ENCODE measurements at places on chromosomes 2 and 18.

DNA sequence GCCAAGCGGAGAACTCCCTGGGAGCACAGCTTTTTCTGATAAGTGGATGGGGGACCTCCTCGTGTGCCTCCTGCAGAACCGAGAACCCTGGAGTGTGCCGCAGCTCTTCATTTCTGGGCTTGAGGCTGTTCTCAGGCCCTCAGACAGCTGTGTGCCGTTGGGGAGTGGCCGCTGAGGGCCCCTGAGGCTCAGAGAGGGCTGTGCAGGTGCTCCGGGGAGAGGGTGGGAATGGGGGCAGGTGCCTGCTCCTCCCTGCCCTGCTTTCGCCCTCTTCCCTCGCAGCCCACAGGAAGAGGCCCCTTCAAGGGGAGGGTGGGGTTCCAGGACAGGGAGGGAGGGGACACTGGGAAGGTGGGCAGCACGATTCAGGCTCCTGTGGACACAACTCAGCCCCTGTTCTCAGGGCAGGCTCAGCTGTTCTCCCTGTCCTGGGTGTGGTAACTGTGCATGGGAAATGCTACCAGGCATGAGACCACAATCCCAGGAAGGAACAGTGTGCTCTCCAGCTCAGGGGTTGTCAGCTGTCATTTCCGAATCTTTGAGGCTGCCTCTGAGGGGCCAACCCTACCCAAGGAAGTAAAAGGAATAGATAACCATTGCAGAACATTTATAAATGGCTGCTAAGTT lies 11.3 kb downstream of the LCT start:
- no peak for DNase-seq

DNA sequence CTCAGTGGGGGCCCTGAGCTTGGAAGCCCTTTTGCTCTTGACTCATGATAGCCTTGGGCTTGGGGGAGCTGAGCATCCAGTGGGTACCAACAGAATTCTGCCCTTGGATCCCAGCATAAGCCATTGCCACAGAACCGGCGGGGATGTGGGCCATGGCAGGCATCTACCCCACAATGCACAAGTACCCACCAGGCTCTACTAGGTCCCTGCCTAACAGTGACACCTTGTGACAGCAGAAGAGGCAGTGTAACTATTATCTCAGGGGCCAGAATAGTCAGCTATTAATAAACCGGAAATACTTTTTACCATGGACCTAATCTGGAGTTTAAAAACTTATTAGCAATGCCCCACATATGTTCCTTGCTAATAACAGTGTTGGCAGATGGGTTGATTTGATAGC lies 397.2 kb downstream of the TMEM182 start:
- no peak for DNase-seq

DNA sequence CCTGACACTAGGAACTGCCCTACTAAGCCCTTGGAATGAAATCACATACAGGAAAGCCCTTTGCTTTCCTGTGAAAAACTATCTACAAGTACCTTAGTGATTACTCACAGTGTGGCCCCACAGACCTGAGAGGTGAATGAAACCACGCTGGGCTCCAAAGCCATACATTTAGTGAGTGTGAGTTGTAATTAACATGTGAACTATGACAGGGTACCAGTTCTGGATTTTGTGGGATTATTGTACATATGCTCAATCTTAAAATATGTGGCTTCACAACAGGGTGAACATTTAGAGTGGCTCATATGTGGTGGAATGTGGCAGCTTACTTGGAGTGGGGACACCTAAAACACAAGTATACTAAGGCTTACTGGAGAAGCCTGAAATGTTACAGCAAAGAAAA lies 12.3 kb downstream of the KCTD1 start:
- peak; percentile 26 for DNase-seq

- no peak for DNase-seq
Observed at GRCh38 chr2:200443916-200444315, 66.0 kb downstream of the KCTD18 start.

DNA sequence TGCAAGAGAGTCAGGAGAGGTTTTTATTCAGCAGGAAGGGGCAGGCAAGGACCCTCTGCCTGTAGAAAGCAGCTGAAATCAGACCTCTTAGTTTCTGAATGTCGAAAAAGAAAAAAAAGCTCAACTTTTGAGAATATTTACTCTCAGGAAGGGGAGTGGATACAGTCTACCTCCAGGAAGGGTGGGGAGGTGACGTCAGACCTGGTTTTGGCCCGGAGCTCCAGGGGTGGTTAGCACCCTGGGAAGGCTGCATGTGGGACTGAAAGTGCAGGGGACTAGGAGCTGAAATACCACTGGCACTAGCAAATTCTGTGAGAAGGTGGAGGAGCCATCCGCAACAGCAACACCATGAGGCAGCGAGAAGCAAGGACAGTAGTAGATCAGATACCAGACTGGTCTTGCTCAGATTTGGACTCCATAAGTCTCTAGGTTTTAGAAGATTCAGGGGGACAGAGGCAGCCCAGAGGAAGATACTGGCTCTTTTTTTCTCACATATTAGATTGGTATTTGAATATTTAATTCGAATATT lies 19.8 kb downstream of the MC2R start:
- no peak for DNase-seq

GRCh38 chr2:102755284-102755683 lies 6.5 kb upstream of the TMEM182 start:
- DNase-seq, result no peak

- no peak for DNase-seq
Observed at GRCh38 chr2:205058409-205058808, 513.1 kb downstream of the PARD3B start.

DNA sequence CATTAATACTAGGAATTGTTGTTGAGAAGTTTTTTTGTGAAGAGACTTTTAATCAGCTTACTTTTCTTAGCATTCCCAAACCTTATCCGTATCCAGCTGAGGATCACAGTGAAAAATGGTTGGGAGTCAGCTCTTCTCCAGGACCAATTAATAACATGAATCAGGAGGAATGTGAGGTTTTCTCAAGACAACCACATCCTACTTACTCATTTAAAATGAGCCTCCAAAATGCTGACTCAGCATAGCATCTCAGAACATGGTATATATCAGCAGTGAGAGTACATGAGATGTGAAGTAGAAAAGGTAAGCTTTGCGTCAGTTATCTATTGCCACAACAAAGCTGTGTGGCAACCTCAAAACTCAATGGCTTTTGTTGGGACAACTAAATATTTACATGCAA lies 140.3 kb downstream of the NRP2 start:
- DNase-seq, result no peak

DNA sequence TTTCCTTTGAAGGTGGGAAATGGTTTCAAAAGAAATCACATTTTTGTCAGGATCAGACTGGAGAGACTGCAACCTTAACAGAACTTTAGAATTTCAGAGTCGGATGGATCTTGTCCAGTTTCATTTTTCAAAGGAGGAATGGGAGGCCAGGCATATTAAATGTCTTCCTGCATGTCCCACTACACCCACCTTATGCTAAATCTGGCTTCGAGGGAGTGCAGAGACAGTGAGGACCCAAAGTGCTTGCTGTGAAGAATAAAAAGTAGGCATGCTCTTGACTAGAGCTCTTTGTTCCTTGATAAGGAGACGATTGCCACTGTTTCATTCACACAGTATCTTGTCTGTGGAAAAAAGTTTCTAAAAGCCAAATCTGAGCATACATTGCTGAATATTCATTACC lies 197.6 kb downstream of the SLC4A3 start:
- DNase-seq, result no peak

DNA sequence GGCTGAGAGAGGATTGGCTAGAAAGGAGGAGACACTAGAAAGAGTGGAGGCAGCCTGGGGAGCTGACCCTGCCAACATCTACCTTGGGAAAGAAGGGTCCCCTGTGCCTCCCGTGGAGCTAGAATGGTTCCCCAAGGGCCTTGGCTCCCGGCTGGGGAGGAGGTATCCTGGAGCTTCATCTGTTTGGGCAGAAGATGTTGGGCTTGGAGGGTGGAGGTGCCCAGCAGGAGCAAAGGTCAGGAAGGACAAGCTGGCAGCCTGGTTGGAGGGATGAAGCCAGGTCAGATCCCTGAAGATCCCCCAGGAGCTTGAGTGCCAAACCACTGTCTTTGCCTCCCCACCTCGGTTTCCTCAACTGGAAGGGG lies 2.9 kb downstream of the ATP6V1B1 start:
- no peak for DNase-seq

DNA sequence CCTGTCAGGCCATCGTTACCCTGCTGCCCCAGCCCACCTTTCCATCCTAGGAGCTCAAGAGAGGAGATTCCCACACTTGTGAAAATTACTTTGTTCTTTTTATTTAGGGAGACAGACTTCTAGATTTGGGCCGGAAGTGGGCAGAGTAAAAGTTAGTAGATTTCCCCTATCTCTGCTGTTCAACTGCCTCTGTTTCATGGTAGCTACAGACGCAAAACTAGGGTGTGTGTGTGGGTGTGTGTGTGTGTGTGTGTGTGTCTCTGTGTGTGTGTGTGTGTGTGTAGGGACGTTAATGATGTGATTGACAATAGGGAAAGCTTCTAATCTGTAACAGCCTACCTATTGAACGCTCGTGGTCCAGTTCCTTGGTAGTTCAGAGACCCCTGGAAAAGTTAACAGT lies 438 bp downstream of the PSMA8 start:
- DNase-seq, result no peak

- DNase-seq, result no peak
Observed at GRCh38 chr2:174157053-174157452, 91.3 kb downstream of the OLA1 start.

- no peak for DNase-seq
Observed at GRCh38 chr2:177466337-177467195, 74.0 kb downstream of the AGPS start.

DNA sequence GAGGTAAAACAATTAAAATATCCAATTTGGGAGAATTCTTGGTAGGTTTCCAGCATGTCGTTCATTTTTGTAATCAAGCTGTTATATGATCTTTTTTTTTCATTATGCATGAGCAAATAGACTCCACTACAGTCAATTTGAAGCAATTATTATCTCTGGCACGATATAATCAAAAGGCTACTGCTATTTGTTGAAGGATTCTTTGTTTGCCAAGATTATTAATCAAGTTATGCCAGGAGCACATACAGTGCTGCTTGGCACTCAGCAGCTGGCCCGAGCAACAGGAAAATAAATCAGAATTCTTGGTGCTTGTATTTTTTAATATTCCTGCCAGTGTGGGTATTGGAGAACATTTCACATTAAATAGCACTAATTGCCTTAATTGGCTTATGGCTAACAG lies 279.5 kb downstream of the RND3 start:
- DNase-seq, result no peak

DNA sequence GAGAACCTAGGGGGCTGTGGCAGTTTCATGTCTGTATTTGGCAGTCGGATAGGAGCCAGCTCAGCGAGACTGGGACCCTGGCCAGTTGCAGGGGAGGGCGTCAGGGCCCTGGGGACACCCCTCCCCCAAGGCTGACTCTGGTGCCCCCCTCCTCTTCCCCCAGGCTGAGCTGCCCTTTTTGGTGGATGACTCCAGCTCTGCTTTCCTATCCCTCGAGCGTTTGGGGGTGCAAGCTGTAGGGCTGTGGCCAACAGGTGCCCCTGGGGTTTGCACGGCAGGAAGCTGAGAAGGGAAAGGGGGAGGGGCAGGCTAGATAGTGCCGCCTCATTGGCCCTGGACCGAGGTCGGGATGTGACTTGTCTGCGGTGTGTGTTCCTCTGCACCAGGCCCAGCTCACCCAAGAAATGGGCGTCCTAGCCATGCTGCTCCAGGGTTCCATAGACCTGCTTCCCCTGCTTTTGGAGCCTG lies 26.4 kb downstream of the SPEG start:
- DNase-seq, result peak; percentile 28

GRCh38 chr2:200961674-200962073 lies 1.8 kb downstream of the ORC2 start:
- DNase-seq, result no peak

GRCh38 chr18:7668392-7668791 lies 101.3 kb downstream of the PTPRM start:
- DNase-seq, result no peak

DNA sequence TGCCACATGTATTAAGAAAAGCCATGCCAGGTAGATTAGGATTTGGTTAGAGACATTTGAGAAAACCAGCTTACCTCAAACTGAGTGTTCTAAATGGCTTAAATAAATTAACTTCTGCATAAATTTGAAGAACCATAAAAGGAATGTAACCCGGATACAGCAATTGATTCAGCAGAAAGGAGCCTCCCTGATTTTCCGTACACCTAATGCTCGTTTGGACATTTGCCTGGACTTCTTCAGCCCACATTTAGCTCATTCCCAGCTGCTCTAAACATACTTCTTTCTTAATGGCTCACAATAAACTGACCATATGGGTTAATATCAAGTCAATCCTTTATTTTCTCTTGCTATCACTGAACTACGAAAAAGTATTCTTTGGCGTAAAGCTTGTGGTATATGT lies 392.4 kb downstream of the ZNF516 start:
- DNase-seq, result no peak

GRCh38 chr2:231803501-231804138 lies 17.4 kb downstream of the COPS7B start:
- no peak for DNase-seq

DNA sequence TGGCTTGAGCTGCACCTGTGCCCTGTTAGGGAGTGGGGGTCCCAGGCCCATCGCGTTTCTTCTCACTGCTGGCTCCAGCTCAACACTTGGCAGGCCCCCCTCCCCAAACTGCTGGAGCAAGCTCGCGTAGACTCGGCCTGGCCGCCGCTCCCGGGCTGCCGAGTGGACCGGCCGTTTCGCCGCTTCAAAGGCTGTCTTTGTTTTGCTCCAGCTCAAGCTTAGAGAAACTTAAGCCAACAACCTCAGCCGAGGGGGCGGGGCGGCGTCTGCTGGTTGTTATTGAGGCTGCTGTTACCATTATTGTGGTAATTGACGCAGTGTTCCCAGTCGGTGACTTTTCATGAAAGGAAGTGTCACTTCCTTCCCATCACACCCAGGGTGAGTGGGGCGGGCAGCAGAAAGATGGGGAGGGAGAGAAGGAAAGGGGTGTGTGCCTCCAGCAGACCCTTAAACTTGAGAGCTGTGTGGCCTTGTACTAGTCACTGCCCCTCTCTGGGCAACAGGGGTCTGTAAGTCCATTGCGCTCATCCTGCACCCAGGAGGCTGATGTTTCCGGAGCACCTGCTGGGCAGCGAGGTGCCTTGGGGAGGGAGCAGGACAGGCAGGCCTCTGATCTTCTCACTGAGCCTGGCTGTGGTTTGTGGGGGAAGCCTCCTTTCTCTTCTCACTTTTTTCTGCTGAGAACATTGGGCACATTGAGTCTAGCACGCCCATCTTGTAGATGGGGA lies 2.1 kb downstream of the ARID5A start:
- DNase-seq, result peak; percentile 86

DNA sequence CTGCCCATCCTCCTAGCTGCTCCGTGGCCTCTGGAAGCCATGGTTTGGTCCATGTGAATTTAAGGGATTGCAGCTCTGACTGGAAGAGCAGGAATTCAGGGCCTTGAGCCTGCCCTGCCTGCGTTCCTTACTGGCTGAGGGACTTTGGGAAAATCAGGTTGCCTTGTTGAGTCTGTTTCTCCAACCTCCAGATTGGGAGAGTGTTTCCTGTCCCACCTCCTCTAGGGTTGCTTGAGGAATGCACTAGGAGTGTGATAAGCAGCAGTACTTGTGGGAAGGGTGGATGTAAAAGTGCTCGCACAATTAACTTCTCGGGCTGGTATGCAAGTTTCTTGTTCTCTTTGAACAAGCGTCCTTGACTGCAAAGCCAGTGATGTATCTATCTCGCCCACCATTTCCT lies 84.4 kb upstream of the YWHAQ start:
- no peak for DNase-seq

GRCh38 chr18:13879492-13879891 lies 35.8 kb downstream of the MC2R start:
- DNase-seq, result no peak

GRCh38 chr2:143528021-143528420 lies 398.8 kb downstream of the ARHGAP15 start:
- DNase-seq, result no peak
